AG10803 (cell line): ENCODE measurements at places on chromosomes 2 and 18.
A peak's percentile ranks its signal among the peaks of the same experiment; 100 is the strongest.

- DNase-seq = no peak
Observed at GRCh38 chr2:107362993-107363392, 463.7 kb upstream of the RGPD4 start.

- no peak for DNase-seq
Observed at GRCh38 chr18:74447404-74448152, 9.5 kb downstream of the DIPK1C start.

DNA sequence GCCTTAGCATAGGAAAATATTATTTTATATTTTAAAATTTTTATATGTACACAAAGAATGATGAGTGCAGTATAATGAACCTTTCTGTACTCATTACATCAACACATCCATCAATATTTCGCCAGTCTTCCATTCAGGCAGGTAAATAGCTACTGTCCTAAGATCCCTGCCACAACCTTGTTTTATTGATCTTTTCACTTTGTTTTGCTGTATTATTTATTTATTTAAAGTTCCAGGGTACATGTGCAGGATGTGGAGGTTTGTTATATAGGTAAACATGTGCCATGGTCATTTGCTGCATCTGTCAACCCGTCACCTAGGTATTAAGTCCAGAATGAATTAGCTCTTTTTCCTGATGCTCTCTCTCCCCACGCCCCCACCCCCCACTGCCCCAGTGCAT is 64.6 kb downstream of the INHBB start:
- DNase-seq = no peak

DNA sequence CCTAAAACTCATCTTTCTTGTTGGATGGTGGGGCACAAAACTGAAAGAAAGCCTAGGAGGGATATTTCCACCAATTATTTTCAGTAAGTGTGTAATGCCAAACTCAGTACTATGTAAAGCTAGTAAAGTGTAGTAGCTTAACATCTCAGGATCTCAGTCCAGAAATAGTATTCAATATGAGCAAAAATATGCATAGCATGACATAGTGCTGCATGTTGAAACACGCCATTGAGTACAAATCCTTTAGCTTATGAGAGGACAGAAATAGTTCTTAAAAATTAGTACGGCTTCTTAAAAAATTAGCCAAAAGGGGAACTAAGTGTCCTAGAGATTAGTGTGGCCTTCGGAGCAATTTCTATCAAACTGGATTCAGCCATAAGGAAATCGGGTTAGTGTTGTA is 21.7 kb upstream of the ATL2 start:
- DNase-seq = no peak

- no peak for DNase-seq
Observed at GRCh38 chr2:76958749-76959148, 563.4 kb downstream of the LRRTM4 start.

GRCh38 chr2:180695586-180696401 is 284.6 kb upstream of the UBE2E3 start:
- DNase-seq = no peak

DNA sequence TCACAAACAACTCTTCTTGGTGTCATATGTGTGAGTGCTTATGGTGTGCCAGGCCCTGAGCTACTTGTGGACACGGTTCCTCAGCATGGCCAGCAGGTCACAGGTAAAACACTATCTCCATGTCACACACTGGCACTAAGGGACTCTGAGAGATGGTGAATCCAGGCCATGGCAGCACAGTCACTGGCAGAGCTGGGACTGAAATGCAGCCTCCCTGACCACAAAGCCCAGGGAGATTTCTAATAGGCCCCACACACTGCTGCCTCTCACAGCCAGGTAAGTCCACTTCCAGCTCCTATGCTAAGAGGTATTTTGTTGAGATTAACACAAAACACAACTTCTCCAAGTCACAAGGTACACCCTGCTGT is 92.0 kb downstream of the ACTR2 start:
- DNase-seq = no peak

DNA sequence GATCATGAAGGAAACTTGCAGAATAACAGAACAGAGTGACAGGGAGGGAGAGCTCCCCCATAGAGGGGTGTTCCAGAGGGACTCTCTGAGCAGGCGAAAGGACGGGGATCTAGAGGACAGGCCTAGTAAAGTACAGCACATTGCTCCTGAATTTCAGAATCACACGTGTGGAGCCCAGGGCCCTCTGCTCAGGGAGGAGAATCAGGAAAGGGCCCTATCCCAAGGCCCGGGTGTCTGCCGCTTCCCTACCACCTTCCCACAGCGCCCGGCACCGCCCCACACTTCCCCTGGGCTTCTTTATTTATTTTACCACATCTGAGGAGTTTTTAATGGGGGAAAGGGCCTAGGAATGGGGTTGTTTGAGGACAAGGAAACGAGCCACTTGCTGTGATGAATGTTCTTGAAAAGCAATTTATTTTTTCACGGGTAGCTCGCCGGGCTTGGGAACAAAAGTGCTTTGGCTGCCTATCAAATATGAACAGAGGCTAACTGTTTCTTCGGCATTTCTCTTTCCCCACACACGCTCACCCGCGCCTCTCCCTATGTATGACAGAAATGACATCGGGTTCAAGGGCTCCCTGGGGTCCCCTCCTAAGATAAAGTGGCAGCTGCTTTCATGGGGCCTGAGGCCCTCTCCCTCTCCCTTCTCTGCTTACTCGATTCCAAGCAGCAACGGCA is 79.3 kb upstream of the GLI2 start:
- DNase-seq = peak; percentile 40

- no peak for DNase-seq
Observed at GRCh38 chr2:123468071-123468470, 557.0 kb upstream of the CNTNAP5 start.

GRCh38 chr2:132875193-132875592 is 205.2 kb upstream of the LYPD1 start:
- DNase-seq = no peak

GRCh38 chr2:232506709-232507108 is 13.5 kb upstream of the PRSS56 start:
- no peak for DNase-seq

DNA sequence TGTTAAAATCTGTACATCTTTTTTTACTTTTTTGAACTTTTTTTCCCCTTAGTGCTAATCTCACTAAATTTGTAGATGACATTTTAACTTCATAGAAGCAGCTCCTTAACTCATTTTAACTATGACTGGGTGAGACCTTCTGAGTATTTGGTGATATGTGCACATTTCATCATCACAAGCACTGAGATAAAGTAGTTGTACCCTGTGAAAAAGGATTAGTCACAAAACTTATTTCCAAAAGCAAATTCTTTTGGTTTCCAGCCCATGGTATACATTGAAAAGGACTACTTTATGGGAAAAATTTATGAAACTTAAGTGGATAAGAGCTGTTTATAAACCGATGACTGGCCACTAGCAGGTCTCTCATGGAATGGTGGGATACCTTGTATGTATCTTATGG is 581.5 kb downstream of the PLCL1 start:
- no peak for DNase-seq

DNA sequence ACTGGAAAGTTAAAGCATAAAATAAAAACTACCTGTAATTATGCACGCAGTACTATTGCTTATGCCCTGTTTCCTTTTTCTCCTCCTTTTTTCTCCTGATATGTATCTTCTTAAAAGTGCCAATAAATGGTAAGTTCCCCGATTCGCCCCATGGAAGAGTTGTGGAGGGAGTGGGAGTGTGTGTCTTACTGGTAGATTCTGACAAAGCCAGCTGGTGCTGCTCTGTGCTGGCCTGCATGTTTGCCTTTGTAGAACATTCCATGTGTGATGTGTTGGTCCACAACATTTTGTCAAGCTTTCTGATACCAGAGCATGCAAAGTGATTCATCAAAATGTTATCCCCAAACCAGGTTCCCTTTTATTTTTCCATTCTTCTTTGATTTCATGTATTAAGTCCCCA is 356.9 kb upstream of the RAB12 start:
- DNase-seq = no peak

GRCh38 chr2:121078899-121079298 is 206.1 kb downstream of the TFCP2L1 start:
- DNase-seq = no peak

GRCh38 chr2:236768393-236769140 is 198.9 kb downstream of the ACKR3 start:
- peak; percentile 95 for DNase-seq

DNA sequence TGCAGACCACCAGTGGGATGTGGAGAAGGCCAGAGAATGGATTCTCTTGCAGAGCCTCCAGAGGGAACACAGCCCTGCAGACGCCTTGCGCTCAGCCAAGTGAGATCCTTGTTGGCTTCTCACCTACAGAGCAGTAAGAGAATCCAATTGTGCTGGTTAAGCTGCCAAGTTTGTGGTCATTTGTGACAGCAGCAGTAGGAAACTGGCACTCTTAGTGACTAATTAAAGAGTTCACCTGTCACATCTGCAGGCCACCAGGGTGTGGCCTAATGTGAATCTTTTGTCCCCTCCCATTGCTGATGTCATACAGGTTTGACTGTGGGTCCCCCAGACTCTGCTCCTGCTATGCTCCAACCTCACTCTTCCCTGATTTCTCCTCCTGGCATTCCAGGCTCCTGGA is 235.9 kb downstream of the TFCP2L1 start:
- no peak for DNase-seq

DNA sequence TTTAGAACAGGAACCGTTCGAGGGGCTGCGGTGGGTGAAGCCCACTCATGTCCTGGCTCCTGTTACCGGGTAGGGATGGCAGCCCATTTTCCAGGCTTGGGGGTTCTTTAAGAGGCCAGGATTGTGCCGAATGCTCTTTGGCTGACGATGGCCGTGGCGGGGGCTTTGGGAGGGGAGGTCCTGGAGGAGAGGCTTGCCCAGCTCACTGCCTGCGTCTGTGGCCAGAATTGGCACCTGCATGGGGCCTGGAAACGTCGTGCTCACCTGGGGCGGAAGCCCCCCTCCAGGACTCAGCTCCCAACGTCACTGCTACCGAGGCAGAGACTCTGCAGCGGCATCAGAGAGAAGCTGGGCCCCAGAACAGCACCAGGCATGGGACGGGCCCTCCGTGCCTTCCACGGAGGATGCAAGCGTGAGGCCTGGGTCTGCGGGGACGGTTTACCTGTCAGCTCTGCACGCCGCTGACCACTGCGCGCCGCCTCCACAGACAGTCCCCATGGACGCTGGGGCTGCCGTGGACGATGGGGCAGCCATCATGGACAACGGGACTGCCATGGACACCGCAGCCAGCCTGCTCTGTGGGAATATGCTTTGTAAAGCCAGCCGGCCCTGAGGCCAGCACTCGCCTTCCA is 82.9 kb downstream of the NFATC1 start:
- no peak for DNase-seq

- DNase-seq = no peak
Observed at GRCh38 chr2:239587841-239588240, 187.0 kb upstream of the HDAC4 start.

DNA sequence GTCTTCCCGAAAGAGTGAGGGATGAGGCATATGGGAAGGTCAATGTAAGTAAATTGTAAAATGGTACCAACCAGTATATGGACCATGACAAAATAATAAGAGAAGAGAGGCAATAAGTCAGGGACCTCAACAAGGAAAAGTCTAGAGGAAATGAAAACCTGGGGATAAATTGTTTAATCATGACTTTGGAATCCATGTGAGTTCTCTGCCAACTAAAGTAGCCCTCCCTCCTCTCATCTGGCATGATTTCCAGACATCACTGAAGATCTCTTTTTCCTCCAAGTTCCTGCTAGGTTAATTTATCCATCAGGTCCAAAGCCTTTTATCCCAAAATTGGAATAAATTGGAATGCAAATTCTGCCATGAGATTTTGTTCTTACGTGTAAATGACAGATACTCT is 417.9 kb downstream of the NRXN1 start:
- DNase-seq = no peak

DNA sequence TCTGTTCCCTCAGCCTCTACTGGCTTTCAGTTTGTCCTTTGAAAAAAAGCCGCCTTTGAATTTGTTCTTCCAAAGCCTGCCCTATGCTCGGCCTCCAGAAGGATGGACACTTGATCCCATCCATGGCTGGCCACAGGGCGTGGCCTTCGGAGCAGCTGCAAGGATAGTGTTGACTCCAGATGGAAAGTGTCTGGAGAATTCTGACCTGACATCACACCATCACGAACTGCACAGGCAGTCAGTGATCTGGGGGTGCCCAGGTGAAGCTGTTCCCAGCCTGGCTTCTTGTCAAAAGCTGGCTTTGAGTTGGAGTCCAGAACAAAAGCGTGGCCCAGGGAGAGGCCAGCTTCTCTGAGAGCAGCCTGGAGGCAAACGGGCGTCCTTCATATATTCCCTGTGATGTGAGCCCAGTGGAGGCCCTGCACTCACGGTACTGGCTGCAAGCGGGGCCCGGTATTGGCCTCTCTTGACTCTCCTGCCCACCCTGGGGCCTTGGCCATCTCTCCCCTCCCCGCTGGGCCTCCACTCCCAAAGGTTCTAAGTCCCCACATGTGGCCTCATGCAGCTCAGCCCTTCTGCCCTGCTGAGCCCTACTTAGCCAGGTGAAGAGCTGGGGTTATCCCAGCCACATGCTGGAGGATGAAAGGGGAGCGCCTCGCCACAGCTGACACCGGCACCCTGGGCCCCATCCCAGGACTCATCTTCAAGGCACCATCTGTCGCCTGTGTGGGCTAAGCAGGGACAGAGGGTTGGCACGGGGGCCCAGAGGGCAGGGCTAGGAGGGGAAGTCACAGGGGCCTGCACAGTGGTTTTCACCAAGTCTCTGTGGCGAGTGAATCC is 20.4 kb upstream of the ATOH8 start:
- peak; percentile 45 for DNase-seq

GRCh38 chr18:58037163-58037562 is 6.9 kb upstream of the NEDD4L start:
- DNase-seq = no peak

GRCh38 chr2:185880396-185880795 is 141.8 kb downstream of the FSIP2 start:
- no peak for DNase-seq

DNA sequence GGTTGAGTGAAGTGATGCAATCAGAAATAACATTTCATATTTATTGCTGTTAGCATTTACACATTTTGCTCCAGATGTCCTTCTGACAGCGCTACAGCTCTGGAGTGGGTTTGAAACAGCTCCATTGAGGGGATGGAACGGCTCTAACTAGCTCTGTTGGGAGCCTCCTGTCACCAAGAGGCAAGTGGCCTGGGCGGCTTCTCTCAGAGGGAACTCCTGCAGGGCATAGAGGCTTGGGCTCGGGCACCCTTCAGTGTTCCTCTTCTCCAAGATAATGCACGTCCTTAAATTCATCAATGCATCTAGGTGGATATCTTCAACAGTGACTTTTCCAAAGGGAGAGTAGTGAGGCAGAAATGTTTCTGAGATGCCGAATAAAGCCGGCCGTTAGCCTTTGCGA is 122.5 kb downstream of the CNTNAP5 start:
- no peak for DNase-seq

DNA sequence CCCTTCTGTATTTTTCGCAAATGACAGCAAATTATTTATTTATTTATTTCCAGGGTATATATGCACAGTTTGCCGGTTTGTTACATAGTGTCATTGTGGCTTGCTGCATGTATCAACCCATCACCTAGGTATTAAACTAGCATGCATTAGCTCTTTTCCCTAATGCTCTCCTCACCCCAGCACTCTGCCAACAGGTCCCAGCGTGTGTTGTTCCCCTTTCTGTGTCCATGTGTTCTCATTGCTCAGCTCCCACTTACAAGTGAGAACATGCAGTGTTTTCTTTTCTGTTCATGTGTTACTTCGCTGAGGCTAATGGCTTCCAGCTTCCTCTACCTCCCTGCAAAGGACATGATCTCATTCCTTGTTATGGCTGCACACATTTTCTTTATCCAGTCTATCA is 592.3 kb downstream of the TRIB2 start:
- no peak for DNase-seq
